ENCODE measurements at places on chromosomes 3 and 15.
A peak's percentile ranks its signal among the peaks of the same experiment; 100 is the strongest.

- DNase-seq: no peak
These were observed 460.2 kb downstream of the OCA2 start for GRCh38 chr15:27638958-27639357.

- DNase-seq: no peak
These were observed 166.7 kb downstream of the SQOR start for GRCh38 chr15:45801543-45801942.

- DNase-seq: no peak
These were observed 24.7 kb upstream of the DYNC1LI1 start for GRCh38 chr3:32595323-32595722.

DNA sequence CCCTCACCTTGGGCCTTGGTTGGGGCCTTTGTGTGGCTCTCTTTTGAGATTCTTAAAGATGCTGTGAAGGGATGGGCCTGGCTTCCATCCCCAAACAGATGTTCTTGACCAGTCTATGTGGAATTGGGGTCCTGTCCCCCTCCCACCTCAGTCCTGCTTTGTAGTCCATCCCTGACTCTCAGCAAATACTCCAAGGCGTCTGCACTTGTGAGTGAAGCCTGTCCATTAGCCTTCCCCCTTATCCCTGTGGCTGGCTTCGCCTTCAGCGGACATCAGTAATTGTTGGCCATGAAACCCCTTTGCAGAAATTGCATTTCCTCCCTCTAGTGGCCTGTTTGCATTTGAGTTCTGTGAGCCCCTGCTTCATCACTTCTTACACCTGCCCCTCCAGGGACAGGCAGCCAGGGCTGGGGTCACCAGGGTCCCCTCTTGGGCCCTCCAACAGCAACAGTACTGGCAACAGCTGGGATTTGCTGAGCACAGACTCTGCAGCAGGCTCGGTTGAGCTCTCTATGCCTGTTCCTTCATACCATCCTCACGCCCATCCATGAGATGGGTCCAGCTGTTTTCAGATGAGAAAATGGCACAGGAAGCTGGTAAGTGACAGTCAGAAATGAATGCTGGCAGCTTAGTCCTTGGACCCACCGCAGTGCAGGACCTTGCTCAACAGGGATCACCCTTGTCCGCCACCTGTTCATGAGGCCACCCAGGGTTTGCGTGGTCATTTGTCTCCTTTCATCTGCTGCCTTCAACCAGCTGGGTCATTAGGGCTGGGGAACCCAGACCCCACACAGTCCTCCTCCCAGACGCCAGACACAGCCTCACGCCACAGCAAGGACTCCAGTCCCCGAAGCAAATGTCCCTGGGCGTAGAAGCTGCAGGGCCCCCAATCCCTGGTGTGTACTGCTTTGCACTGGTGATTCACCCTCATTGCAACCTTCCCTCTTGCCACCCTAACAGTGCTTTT lies 8.9 kb upstream of the LRRK1 start:
- DNase-seq: no peak

GRCh38 chr3:171615281-171615680 lies 155.1 kb upstream of the TNIK start:
- no peak for DNase-seq

GRCh38 chr15:87207251-87207650 lies 1049.3 kb downstream of the NTRK3 start:
- no peak for DNase-seq

- DNase-seq: no peak
These were observed 95.0 kb upstream of the PLSCR4 start for GRCh38 chr3:146345900-146346299.

GRCh38 chr3:150450916-150451315 lies 42.8 kb downstream of the TSC22D2 start:
- no peak for DNase-seq

- peak; percentile 23 for DNase-seq
These were observed 25.9 kb downstream of the MELTF start for GRCh38 chr3:197003461-197004385.

DNA sequence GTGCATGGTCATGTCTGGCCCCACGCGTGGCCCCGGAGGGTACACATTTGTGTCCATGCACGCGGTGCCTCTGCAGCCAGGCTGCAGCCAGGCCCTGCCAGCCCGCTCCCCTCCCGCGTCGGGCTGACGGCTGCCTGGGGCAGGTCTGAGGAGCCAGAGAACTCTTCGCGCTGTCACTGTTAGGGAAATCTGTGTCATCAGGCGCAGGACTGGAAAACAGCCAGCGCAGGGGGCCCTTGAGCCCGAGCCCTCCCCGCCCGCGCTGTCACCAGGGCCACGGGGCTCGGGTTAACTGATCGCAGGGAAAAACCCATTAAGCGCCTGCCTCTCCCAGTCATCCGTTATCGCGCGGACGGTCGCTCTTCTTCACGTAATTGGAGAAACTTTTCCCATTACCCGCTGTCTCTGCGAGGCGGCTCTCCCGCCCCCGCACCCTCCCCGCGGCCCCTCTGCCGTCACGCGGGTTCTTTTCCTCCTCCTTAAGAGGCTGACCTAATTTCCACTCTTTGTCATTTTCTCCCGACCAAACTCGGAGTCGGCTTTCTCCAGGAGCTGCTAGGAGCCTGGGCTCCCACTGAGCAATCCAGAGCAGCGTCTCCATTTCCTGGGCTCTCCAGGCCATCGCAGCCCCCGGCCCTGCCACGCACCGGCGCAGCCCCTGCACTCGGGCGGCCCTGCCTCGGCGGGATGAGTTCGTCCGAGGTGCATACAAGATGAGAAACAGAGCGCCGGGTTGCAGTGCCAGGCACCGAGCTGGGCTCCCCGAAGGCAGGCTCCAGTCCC lies 57.5 kb upstream of the PRR23E start:
- DNase-seq: peak; percentile 14

DNA sequence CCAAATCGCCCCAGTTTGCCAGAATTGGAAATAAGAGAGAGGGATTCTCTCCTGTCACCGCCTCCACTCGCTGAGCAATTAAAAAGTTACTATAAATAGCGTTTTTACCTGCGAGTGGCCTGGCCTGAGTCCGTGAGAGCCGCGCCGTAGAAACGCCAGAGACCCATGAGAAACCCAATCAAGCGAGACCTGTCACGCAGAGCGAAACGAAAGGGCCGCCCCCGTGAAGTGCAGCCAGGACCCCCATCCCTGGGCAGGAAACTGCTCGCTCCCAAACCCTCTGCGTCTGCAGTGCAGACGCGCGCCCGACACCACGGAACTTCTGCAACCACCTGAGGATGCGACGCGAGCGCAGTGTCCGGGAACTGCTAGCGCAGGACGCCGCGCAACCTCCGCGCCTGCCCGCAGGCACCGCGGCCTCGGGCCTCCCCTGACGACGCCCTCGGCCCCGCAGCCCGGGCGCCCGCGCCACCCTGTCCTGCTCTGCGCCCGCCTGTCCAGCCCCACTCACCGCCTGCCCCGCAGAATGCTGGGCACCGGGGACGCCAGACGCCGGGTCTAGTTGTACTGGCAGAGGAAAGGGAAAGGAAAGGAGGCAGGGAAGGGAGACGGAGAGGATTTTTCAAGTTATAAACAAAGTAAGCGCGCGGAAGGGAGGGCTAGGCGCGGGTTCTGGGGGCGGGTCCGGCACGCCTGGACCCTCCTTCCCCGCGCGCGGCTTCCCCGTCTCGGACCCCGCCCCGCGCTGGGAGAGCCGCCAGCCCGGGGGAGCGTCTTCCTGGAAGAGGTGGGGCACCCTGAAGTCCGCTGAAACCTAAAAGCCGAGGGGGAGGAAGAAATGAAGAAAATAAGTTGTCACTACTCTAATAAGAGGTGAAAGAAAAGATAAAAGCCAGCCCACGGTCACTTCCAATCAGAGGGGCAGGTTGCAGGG lies at the start of gene PLSCR4:
PLSCR4 (minus strand) TSS at position 657 of the 934 bp plus-strand sequence. CDS start 29,034 bp downstream, outside the sequence.
- DNase-seq: no peak

DNA sequence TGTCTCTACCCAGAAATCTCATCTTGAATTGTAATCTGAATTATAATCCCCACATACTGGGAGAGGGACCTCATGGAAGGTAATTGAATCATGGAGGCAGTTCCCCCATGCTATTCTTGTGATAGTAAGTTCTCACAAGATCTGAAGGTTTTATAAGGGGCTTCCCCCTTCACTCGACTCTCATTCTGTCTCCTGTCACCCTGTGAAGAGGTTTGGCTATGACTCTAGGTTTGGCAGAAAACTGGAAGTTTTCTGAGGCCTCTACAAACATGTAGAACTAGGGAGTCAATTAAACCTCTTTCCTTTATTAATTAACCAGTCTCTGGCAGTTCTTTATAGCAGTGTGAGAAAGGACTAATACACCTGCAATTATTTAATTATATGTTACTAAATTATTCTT lies 125.2 kb upstream of the TGFBR2 start:
- no peak for DNase-seq

DNA sequence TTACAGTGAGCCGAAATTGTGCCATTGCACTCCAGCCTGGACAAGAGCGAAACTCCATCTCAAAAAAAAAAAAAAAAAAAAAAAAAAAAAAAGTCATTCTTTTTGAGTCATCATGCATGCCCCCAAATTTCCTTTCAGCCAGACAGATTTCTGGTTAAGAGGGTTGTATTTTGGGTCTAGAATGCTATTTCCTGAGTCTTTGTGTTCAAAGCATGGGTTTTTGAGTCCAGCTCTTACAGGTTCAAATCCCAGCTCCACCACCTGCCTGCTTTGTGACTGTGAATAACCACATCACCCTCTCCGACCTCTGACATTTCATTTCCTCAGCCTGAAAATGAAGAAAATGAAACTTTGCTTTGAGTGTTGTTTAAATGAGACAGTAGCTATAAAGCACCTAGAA lies 9.3 kb upstream of the C15orf61 start:
- no peak for DNase-seq

DNA sequence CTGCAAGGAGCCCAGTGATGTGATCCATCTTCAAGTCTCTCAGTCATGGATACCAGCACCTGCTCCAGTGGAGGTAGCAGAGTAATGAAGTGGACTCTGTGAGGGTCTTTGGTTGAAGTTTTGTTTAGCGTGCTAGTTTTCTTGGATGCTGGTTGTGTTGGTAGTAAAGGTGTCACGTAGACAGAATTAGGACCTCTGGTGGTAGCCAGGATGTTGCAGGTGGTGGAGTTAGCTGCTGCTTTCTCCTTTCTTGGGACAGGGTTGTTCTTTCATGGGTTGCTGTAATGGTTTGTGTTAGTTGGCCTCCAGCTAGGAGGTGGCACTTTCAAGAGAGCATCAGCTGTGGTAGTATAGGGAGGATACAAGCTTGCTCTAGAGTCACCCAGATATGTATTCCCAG lies 125.2 kb downstream of the ANXA2 start:
- DNase-seq: no peak

- no peak for DNase-seq
These were observed 26.9 kb downstream of the CFAP100 start for GRCh38 chr3:126421573-126422119.

- DNase-seq: no peak
These were observed 31.0 kb upstream of the KBTBD12 start for GRCh38 chr3:127884041-127884440.
